ENCODE measurements at places on chromosomes 12 and 14. TPM values are rescaled to one million over a fixed set of nuclear protein-coding genes. Genes with fewer than 3 reads are reported as not detected.

EMP1 gene
- 172 TPM for total RNA-seq

LRRK2 gene
- 1.7 TPM for total RNA-seq

EFS gene
- not detected for total RNA-seq

SMIM41 gene
- not detected for total RNA-seq

RIMBP2 gene
- not detected for total RNA-seq

STON2 gene
- 1.1 TPM for total RNA-seq

KCNC2 gene
- not detected for total RNA-seq

PPP4R4 gene
- total RNA-seq: 0.50 TPM

KLRC2 gene
- total RNA-seq: 1.7 TPM

ANO2 gene
- 0.05 TPM for total RNA-seq

HVCN1 gene
- total RNA-seq: 0.59 TPM

TTC8 gene
- 41.0 TPM for total RNA-seq

CFAP251 gene
- 1.5 TPM for total RNA-seq

TUNAR gene
- not detected for total RNA-seq

TDP1 gene
- 13.9 TPM for total RNA-seq

CLEC9A gene
- not detected for total RNA-seq

TRIAP1 gene
- total RNA-seq: 73.0 TPM

SOX5 gene
- not detected for total RNA-seq

KRT72 gene
- not detected for total RNA-seq

FIGNL2 gene
- total RNA-seq: 0.25 TPM

RIMKLB gene
- 15.5 TPM for total RNA-seq

RAB15 gene
- 22.0 TPM for total RNA-seq

GALNT6 gene
- total RNA-seq: 3.7 TPM

GPR68 gene
- not detected for total RNA-seq

FOXM1 gene
- total RNA-seq: 90.6 TPM

TSHR gene
- not detected for total RNA-seq

RD3L gene
- total RNA-seq: not detected

HOXC4 gene
- total RNA-seq: 1.9 TPM

MAP1LC3B2 gene
- total RNA-seq: 1.3 TPM

NABP2 gene
- total RNA-seq: 60.8 TPM

KIF26A gene
- total RNA-seq: 3.4 TPM

PALS1 gene
- total RNA-seq: 18.4 TPM

SERPINA9 gene
- total RNA-seq: not detected

TAS2R20 gene
- not detected for total RNA-seq

CLEC7A gene
- not detected for total RNA-seq

C12orf50 gene
- total RNA-seq: not detected

C3AR1 gene
- total RNA-seq: not detected

NTN4 gene
- total RNA-seq: 47.0 TPM

NTF3 gene
- not detected for total RNA-seq

TEX52 gene
- total RNA-seq: not detected

CCDC60 gene
- not detected for total RNA-seq

APPL2 gene
- total RNA-seq: 22.2 TPM

SDR9C7 gene
- total RNA-seq: not detected

CCDC184 gene
- 3.3 TPM for total RNA-seq

KRT6A gene
- total RNA-seq: 6.5 TPM

SLC25A21 gene
- 1.0 TPM for total RNA-seq

OR11G2 gene
- total RNA-seq: not detected

IL26 gene
- not detected for total RNA-seq

ERBB3 gene
- 1.4 TPM for total RNA-seq

GLS2 gene
- 0.27 TPM for total RNA-seq

GALNT4 gene
- 7.6 TPM for total RNA-seq

CISTR gene
- not detected for total RNA-seq

PACS2 gene
- total RNA-seq: 26.5 TPM

SPIC gene
- total RNA-seq: not detected

CD4 gene
- total RNA-seq: not detected
